ENCODE measurements at places on chromosomes 5 and 9.

DNA sequence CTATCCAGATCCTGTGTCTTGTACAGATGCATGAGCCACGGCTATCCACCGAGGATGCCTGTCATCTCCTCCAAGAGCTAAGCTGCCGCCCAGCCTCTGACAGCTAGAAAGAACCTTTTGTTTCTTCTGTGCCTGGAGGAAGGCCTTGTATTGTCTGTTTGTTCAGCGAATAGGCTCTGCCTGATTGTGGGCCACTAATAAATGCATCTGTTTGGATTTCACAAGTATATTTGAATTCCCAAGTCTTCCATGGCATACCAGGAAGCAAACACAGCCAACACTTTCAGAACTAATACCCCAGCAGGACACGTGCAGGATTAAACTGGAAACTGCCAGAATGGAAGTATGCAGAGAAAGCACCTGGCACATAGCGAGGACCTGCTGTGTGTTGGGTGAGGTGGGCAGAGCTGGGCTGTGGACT, 92.7 kb upstream of the NEURL1B start:
- no peak for DNase-seq

- no peak for DNase-seq
Observed at GRCh38 chr5:66929281-66929680, 267.3 kb downstream of the CD180 start.

DNA sequence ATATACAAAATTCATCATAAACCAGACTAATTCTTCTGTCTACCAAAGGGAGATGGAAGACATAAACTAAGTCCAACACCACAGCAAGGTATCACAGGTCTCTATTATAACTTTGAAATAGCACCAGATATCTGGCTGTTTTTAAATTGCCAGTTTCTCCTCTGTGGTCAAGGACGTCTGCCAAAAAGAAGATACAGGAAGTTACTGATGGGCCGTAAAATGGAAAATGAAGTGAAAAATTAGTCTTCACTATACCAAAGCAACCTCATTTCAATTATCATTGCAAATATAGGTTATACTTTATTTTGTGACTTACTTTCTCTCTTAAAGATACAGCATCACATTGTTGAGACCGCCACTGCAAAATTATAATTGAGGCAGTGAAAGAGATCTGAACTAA, 225.5 kb downstream of the NDUFS4 start:
- no peak for DNase-seq

- DNase-seq, result no peak
Observed at GRCh38 chr9:91923145-91923544, 26.9 kb downstream of the ROR2 start.

DNA sequence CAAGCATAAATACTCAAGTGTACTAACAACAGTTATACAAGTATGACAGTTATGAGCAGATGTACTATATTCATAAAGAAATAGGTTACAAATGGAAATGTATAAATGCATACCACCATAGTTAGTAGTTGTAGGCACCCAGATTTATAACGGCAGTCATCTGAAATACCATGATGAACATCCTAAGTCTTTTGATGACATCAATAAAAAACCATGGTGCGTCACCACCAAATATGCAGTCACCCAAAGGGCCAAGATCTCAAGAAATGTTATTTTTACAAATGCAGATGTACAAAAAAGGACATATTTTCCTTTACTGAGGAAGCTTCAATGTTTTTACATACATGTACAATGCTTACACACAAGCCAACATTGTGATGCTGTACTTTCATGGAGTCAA, 70.8 kb upstream of the XPA start:
- DNase-seq, result no peak

GRCh38 chr5:172008689-172009141, 2.3 kb upstream of the FBXW11 start:
- peak; percentile 74 for DNase-seq

DNA sequence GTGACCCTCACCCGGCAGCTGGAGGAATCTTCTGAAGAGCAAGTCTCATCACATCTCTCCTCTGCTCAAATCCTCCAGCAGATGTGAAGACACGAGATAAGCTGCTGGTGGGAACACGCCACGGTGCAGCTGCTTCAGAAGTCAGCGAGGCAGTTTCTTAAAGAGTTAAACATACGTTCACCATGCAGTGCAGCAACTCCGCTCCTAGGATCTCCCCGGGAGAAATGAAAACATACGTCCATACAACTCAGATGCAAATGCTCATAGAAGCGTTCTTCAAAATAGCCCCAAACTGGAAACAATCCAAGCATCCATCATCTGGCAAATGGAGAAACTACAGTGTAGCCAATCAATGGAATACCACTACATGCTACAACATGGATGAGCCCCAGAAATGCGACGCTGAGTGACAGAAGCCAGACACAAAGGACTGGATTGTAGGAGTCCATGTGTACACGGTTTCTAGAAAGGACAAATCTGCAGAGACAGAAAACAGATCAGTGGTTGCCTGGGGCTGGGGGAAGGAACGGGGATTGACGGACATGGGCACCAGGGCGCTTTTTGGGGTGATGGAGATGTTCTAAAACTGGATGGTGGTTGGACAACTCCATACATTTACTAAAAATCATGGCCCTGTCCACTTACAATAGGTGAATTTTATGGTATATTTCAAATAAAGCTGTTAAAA, 150.6 kb downstream of the COL23A1 start:
- DNase-seq, result no peak

DNA sequence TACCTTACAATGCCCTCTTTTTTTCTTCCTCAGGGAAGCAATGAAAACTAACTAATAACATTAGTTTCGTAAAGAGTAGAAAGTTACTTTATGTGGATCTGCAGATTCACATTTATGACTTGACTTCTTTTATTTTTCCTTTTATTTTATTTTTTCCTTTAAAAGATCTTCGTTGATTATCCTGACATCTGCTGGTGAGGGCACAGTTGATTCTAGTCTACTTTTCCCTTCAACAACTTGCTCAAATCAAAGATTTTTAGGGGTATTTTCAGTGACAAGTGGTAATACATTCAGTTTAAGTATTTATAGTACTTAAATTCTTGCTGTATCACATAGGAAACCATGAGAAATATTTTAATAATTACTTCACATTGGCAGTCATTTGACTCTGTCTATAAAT, 4.9 kb downstream of the EDIL3 start:
- DNase-seq, result no peak

DNA sequence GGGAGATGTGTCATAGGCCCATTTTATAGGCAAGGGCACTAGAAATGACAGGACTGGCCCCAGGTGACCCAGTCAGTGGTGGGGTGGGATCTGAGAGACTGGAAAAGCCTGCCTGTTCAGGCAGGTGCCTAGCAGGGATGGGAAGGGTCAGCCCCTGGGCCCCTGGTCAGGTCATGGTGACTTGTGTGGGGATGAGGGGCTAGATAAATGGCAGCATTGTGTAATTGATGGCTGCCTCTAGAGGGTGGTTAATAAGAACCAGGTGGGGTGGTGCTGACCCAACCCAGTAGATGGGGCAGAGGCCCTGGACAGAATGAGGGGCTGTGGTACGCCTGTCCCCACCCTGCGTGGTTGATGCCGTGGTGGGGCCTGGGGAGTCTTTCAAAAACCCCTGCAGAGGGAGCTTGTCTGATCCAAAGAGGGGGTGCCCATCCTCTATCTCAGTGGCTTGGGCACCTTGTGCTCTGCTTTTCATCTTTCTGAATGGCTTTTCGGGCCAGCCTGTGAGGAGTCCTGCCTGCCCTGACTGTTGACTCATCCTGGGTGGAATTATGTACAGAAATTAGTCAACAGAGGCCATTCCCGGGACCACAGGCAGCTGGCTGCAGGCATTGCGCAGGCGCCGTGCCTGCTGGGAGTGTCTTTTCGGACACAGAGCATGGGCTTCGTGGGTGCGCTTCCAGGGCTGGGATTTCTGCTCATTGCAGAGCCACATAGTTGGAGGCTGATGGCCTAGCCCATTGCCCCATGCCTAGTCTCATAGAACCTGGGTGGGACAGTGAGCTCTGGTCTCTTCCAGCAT, 93.6 kb upstream of the PITX1 start:
- DNase-seq, result no peak

- DNase-seq, result no peak
Observed at GRCh38 chr5:91941588-91941987, 558.5 kb upstream of the ARRDC3 start.

- no peak for DNase-seq
Observed at GRCh38 chr9:85536076-85536475, 205.7 kb downstream of the AGTPBP1 start.

DNA sequence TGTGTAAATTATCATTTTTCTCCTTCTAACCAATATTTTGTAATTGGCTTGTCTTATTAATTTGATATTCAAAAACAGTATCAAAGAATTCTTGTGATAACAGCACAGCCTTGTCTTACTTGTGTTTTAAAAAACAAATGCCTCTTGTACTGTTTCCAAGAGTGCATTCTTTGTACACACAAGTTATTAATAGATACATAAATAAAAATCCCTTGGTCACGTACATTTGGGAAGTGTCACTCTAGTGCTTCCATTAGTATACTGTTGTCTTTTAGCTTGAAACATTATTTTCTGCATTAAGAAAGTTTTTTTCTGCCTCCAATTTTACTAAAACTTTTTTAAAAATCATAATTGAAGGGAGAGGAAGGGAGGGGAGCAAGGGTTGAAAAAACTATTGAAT, 133.2 kb downstream of the PIP5K1B start:
- DNase-seq, result no peak

- DNase-seq, result peak; percentile 69
Observed at GRCh38 chr5:129459777-129460671, at the start of gene ADAMTS19. Gene ADAMTS19, plus strand, starts transcription at chr5:129460298. Its CDS starts 94 bp downstream, at chr5:129460392.
